ENCODE measurements at places on chromosomes 3 and 15. TPM values are rescaled to one million over a fixed set of nuclear protein-coding genes. Genes with fewer than 3 reads are reported as not detected.

The LEKR1 gene
- total RNA-seq: 0.40 TPM

- H3K4me3 ChIP-seq: no peak overlapping the region
- H3K36me3 ChIP-seq: no peaks in the 10 kb centered on the region
- no peaks in the 10 kb centered on the region for H3K27me3 ChIP-seq
These were observed 984 bp downstream of the FGF7 start for GRCh38 chr15:49423901-49424550.

GRCh38 chr3:125151916-125152315 is 60.6 kb downstream of the SLC12A8 start:
- H3K36me3 ChIP-seq: no peaks in the 10 kb centered on the region
- H3K27ac ChIP-seq: no peak overlapping the region
- H3K27me3 ChIP-seq: peaks cover 9% of the 10 kb centered on the region
- no peak overlapping the region for H3K4me3 ChIP-seq
- no peak for DNase-seq

DNA sequence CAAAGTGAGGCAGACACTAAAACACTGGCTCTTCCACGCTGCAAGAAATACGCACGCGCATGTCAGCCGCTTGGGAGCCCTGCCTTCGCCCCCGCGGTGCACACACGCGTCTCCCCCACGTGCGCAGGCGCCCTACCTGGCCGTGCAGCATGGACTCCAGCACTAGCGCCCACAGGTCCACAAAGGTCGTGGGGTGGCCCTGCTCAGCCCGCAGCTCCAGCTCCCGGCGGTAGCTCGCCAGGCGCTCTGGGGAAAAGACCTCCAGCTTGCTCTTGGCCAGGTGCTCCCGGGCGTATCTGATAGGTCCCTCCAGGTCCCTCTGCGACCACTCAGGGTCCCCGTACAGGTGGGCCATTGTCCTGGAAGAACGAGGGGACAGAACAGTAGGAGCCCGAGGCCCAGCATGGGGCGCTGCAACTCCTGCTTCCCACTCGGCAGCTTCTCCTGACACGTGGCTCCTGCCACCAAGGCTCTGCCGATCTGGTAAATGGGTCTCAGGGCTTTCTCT is 14.9 kb downstream of the PLA2G4D start:
- no peaks in the 10 kb centered on the region for H3K36me3 ChIP-seq
- H3K27me3 ChIP-seq: peaks cover 6% of the 10 kb centered on the region
- H3K27ac ChIP-seq: no peak overlapping the region
- H3K4me3 ChIP-seq: no peak overlapping the region

DNA sequence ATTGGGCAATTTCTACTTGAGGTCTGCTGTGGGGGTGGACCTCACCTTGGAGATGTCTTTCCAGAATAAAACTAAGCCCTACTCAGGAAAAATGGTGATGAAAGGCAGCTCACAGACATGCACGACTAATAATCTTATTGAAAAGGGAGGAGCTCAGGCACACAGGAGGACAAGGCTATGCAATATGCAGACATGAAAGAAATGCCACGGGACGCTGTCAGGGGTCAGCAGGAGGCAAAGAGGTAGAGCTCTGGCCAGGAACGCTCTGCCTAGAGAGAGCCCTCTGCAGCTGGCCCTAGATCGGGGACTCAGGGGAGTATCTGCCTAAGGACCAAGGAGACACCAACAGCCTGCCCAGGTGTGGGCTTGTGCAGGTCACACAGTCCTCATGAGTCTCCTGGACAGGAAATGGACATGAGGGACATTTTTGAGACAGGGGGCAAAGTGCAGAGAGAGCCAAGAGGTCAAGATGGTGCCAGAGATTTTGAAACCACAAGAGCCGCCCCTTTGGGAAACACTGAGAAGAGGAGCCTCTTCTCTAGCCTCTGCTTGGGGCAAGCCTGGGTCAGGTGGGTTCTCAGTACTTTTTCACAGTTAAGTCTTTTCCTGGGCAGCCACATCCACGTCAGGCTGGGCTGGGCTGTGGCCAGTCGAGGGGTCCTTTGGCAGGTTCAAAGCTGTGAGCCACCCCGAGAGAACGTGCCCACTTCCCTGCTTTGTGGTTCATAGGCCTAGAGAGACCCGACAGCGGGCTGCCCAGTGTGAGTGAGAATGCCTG is 23.2 kb downstream of the EAF1 start:
- no peaks in the 10 kb centered on the region for H3K4me1 ChIP-seq
- H3K27ac ChIP-seq: no peak overlapping the region
- no peaks in the 10 kb centered on the region for H3K36me3 ChIP-seq
- H3K4me3 ChIP-seq: no peak overlapping the region
- no peak for DNase-seq
